Ecto neural progenitor cell (in vitro differentiated cells): ENCODE measurements at places on chromosomes 11 and 22.

DNA sequence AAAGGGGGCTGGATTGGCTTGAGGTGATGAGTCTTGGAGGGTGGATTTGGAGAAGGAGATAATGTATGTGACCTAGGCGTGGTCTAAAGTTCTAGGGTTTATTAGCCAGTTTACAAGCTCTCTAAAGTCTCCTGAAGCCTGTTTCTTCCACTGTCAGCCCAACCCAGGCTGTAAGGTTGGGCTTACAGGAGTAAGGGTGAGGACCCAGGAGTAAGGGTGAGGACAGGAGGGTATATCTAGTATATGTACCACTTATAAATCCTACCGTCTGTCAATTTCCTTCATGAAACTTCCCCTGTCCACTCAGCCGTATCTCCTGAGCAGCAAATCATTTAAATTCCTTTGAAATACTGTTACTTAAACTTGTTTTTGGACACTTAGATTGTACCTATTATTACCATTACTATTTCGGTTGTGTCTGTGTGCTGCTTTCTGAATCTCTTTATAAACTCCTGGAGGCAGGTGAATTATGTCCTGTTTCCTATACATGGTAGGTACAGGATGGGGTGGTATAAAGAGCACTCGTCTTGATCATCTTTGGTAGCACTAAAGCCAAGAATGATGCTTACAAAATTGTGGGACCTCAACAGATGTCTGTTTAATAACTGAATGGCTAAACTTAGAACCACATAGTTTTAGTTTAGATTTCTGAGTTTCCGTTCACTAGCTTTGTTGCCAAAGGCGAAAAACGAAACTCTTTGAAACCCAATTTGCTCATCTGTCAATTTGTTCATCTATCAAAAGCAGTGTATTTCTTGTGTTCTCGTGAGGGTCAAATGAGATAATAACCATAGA lies 192.0 kb downstream of the GRIK4 start:
- no peak for DNase-seq

GRCh38 chr11:13450832-13451397 lies 12.1 kb downstream of the BTBD10 start:
- no peak for DNase-seq

DNA sequence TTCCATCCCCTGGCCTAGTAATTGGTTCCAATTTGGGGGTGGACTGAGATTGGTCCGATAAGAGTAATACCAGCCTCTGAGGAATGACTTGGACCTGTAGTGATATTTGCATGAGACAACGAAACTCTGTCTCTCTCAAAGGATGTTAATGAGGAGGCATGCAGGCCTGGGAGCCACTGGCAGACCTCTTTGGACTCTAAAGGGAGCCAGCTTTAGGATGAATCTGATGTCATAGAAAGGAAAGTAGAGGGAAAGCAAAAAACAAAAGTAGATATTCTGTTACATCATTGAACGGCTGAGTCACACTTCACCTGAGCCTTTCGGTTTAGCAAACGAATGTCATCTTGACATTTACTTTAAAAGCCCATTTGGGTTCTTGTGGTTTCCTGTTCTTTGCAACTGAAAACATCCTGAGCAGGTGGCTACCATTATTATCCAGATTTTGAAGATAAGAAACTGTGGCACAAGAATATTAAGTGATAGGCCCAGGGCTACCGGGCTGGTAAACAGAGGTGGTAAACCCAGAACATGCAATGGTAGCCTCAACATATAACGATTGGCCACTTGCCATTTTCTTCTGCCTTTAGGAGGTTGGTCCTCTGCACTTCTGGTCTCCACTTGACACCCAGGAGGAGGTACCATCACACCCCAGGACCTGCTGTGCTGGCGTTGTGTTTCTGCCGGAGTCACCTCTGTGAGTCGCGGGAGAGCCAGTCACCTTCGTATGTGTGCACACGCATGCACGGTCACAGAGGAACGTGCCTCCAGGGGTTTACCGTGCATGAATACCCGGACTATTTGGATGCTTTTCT lies 42.7 kb downstream of the RTL6 start:
- DNase-seq: no peak

DNA sequence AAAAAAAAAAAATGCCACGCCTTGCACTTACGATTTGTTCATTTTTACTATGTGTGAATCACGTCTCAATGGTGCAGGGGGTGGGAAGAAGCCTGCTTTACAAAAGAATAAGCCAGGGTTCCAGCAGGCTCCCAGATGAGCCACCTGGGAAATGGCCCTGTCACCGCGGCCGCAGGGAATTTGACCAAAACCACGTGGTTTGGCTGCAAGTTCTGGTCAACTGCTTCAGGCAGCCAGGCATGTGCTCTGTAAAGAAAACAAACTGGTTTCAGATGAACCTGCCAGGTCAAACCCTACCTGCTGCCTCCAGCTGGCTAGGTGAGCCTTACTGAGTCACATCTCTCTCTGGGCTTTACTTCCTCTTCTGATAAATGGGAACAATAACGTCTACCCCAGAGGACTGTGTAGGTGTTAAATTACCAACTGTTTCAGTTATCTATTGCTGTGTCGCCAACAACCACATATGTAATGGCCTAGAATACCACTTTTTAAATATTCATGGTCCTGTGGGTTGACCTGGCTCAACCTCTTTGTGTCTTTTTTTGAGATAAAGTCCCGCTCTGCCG lies 30.5 kb upstream of the GCAT start:
- DNase-seq: no peak

DNA sequence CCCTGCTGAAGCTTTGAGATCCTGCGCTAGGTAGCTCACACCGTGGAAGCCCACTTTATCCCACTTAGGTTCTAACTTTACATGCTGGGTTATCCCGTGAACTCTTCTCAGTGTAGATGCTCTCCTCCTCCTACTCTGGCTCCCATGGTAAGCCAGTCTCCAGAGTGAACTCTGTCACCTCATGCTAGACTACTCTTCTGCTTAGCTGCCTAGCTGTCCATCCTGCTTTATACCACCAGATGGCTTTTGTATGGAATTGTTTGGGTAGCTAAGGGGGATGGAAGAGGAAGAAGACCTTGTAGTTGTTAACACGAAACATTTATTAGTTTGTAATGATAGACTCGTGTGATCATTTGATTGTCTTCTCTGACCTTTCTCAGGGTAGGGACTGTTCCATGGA lies 46.8 kb downstream of the EMSY start:
- DNase-seq: no peak

- DNase-seq: no peak
These were observed 17.6 kb downstream of the ANO1 start for GRCh38 chr11:70095541-70096252.

DNA sequence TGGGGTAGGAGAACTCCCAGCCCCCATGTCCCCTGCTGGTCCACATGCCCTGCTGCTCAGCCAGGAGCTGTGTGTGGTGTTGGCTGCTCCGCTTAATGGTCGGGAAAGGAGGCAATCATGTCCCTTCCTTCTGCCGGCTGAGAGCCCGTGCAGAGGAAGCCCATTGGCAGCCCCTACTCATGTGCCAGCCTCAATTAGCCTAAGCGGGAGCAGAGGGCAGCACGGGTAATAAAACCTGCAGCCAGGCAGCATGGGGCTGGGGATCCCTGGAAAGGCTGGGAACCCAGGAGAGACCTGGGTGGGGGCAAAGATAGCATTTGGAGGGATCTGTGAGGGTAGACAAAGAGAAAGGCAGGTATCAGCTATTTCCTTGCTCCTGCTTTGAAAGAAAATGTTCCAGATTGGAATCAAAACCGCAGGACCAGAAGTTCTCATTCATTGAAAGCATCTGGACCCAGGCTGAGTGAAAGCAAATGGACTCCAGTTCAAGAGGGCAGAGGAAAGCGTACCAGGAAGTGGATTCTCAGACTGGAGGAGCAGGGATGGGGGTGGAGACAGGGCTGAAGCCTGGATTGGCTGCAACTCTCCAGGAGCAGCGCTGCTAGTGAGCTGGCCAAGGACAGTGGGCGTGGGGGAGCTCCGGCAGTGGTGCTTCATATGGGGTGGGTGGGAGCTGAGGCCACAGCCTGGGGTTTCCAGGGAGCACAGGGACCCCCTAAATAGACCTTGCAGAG lies 103.4 kb upstream of the NECTIN1 start:
- peak; percentile 62 for DNase-seq

DNA sequence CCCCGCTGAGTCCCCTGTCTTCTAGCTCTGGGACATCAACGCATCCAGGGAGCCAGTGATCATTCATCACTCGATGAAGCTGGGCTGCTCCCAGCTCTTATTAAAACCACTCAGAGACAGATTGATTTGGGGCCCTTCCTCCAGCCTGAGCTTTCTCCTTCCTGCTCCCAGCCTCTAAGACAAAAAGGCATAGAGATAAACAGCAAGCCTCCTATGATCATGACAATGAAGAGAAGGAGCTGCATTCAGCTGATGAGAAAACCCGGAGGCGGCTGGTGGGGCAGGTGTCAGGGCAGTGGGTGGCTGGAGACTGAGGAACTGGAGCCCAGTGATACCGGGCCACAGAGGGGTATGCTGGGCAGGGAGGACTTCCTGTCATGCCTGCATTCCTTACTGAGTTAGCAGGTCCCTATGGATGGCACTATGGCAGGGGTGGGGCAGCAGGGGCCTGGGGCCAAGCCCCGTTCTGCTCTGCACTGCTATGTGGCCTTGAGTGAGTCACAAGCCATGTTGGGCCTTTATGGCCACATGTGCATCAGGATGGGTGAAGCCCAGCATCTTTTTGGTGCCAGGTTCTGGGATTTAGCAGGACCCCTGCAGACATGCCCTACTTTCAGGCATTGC lies 20.2 kb downstream of the PVALB start:
- DNase-seq: peak; percentile 43

DNA sequence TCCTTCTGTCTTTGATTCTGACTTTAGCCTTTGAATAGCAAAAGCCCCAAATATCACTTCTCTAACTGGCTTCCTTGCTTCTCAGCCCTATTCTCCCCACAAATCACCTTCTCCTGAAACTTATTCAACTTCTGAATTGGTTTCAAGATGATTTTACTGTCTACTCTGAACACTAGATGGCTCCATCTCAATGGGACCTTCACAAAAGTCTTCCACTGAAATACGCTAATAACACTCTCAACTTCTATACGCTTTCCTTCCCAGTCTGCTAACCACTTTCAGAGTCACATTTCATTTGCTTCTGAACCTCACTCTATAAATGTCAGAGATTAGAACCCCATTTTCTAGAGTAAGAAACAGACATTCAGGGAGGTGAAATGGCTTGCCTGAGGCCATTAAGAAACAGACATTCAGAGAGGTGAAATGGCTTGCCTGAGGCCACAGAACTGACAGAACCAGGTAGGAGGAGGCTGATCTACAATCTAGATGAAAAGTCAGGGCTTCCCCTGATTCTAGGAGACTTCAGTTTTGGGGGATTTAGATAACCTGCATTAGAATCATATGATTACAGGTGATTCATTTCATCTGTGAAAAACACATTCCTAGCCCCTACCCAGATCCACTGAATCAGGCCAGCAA lies 20.6 kb downstream of the MORC2 start:
- no peak for DNase-seq

GRCh38 chr11:126525702-126526101 lies 170.2 kb downstream of the ST3GAL4 start:
- no peak for DNase-seq

DNA sequence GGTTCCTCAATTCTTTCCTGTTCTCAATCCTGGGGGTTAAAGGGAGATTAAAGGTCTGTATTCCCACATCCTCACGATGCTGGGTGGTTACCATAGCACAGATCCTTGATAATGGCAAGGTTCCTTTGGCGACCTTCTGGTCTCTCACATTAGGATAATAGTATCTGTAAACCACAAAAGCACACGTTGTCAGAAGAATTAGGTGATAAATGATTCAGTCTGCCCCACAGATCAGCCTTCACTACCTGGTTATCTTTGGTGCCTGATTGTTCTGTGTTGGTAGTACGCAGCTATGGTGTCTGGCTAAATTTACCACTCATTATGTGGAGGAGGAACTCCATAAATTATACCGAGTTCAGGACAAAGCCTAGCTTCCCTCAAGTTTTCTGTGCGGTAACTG lies 78.4 kb downstream of the C2CD3 start:
- no peak for DNase-seq

- DNase-seq: peak; percentile 60
These were observed 16.9 kb upstream of the KIRREL3 start for GRCh38 chr11:127017482-127017881.

DNA sequence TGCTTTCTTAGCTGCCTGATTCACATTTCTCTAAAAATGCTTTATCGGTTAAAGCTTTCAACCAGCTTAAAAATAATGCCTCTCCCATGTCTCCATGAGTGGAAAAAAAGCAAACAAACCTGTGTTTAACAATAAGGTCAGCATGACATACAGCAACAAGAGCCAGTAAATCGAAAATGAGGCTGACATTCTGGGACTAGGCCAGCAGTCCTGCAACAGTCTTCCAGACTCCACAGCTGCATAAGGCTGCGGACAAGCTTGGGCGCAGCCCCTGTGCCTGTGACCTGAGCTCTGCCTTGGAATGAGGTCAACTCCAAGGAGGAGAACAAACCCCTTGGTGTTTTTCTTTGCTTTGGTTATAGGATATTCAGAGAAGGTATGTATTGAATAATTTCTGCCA lies 95.5 kb downstream of the PGR start:
- DNase-seq: no peak

GRCh38 chr22:45877036-45877380 lies 100.0 kb downstream of the WNT7B start:
- DNase-seq: no peak

DNA sequence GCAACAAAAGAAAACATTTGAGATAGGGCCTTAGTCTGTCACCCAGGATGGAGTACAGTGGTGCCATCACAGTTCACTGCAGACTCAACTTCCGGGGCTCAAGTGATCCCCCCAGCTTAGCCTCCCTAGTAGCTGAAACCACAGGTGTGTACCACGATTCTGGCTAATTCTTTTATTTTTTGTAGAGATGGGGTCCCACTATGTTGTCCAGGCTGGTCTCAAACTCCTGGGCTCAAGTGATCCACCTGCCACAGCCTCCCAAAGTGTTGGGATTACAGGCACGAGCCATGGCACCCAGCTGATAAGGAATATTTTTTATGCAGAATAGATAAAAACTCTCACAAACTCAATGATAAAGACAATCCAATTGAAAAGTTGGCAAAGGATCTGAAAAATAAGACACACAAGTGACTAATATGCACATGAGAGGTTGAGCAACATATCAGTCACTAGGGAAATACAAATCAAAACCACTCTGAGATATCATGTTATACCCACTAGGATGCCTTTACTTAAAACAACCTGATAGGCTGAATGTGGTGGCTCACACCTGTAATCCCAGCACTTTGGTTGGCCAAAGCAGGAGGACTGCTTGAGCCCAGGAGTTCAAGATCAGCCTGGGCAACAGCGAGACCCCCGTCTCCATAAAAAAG lies 33.9 kb upstream of the CLTCL1 start:
- no peak for DNase-seq

DNA sequence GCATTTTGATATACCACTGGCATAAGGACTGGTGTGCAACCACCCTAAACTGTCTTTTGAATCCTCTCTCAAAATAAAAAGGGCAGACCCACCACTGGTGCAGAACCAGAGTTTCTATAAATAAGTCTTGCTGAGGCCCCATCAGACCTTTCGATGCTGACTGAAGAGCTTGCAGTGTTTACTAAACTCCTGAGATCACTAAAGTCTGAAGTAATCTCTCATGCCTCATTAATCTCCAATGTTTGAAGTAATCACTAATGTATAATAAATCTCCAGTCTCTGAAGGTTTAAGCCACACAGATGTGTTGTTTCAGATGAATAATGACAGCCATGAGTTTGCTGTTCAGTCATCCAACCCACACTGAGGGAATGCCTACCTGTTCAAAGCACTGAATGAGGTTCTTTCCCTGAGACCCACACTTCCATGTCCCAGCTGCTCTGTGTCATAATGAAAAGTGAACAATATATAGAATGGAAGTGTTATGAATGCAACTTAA lies 50.6 kb upstream of the DEUP1 start:
- no peak for DNase-seq
